ENCODE measurements at places on chromosomes 13 and 19. TPM values are rescaled to one million over a fixed set of nuclear protein-coding genes. Genes with fewer than 3 reads are reported as not detected.

The LIM2 gene
- not detected for total RNA-seq

The FFAR2 gene
- not detected for total RNA-seq

GRCh38 chr13:93865235-93865634, 614.2 kb downstream of the DCT start:
- no peaks in the 10 kb centered on the region for H3K27me3 ChIP-seq
- H3K36me3 ChIP-seq, result no peaks in the 10 kb centered on the region
- no peak for DNase-seq
- H3K4me3 ChIP-seq, result no peak overlapping the region

- H3K4me1 ChIP-seq, result no peaks in the 10 kb centered on the region
- no peak overlapping the region for H3K4me3 ChIP-seq
- H3K27me3 ChIP-seq, result no peaks in the 10 kb centered on the region
- H3K36me3 ChIP-seq, result no peaks in the 10 kb centered on the region
- DNase-seq, result no peak
- no peak overlapping the region for H3K27ac ChIP-seq
Observed at GRCh38 chr13:99922631-99923404, 48.7 kb downstream of the ZIC5 start.

DNA sequence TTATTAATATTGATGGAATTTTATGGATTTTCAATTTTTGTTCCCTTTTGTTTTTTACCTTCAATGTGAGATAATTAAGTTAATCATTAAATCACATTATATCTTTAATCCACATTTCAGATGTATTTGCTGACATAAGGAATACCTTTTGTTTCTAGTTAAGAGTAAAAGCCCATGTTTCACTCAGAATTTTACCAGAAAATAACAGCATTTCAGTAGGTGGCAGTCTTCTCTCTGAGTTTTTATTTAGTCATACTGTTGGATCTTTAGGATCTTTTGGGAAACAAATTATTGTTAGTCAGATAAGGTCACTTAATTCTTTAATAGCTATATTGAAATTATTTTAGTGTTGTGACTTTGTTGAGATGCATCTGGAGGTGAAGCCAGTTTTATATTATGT, 67.9 kb downstream of the NDFIP2 start:
- H3K36me3 ChIP-seq, result no peaks in the 10 kb centered on the region
- no peak for DNase-seq
- no peak overlapping the region for H3K27ac ChIP-seq
- H3K4me1 ChIP-seq, result no peaks in the 10 kb centered on the region
- H3K27me3 ChIP-seq, result no peaks in the 10 kb centered on the region

DNA sequence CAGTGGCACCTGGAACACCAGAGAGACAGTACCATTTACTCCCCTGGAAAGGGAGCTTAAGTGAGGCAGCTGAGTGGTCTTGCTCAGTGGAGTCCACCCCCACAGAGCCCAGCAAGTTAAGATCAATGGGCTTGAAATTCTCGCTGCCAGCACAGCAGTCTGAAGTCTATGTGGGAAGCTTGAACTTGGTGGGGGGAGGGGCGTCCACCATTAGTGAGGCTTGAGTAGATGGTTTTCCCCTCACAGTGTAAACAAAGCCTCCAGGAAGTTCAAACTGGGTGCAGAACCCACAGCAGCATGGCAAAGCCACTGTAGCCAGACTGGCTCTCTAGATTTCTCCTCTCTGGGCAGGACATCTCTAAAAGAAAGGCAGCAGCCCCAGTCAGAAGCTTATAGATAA, 30.3 kb upstream of the CEACAM4 start:
- H3K4me3 ChIP-seq, result no peak overlapping the region
- no peaks in the 10 kb centered on the region for H3K36me3 ChIP-seq
- H3K27ac ChIP-seq, result no peak overlapping the region
